ENCODE measurements at places on chromosomes 7 and 10.

DNA sequence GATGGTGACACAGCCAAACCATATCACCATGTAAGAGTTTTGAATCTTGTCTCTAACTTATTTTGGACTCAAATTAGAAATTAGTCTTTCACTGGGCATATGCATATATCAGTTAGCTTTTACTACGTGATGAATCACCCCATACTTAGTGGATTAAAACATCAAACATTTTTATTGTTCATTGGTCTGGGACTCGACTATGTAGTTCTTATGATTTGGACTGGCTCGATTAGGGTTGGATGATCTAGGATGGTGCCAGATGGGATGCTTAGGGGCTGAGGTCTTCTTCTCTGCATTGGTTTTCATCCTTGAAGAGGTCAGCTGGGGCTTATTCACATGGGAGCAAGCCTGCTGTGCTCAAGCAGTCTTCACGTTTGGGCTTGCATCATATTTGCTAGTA, 264.9 kb downstream of the EXOC4 start:
- DNase-seq = no peak

GRCh38 chr10:58350619-58351323, 16.0 kb downstream of the UBE2D1 start:
- DNase-seq = no peak

- no peak for DNase-seq
Measured at GRCh38 chr7:135942614-135943013, 34.5 kb downstream of the MTPN start.

DNA sequence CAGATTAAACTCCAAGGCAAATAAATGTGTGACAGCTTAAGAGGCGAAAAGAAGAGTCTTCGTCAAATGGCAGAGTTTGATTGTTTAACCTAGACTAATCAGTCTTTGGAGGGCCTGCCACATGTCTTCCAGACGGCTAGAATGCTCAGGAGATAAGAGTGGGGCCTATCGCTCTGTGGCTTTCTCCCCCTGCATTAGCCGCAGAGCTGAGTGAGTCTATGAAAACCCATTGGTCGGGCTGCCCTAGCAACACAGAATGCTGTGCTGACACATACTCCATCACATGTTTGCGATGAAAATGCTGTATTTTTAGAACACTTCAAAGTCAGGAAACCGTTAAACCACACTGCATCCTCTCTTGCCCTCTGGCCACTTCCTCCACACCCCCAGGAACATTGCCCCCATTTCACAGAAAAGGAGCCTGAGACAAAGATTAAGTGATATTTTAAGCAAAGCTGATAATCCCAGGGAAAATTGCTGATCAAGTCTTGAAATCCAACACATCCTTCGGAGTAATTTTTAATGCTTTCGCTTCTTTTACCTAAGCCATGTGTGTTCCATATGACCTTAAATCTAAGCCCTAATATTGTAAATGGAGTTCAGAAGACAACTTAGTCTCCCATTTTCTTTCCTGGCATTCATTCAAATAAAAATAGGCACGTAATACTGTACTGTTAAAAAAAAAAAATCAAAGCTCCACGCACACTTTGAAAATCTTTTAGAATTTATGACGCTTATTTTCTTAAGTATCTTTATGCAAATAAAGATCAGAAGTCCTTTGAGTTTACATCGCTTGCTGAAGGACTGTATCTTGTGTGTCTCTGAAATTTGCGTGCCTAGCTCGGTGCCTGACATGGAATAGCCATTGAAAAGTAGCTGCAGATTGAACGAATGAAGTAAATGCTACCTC, 161.2 kb downstream of the CELF2 start:
- DNase-seq = peak; percentile 93

GRCh38 chr7:129804890-129805719, 147.7 kb downstream of the UBE2H start:
- no peak for DNase-seq

- no peak for DNase-seq
Measured at GRCh38 chr7:16719699-16720098, 33.9 kb upstream of the TSPAN13 start.

- DNase-seq = no peak
Measured at GRCh38 chr7:75789361-75789924, 17.4 kb upstream of the CCL26 start.

GRCh38 chr7:83613232-83613631, 35.7 kb downstream of the SEMA3E start:
- DNase-seq = no peak

DNA sequence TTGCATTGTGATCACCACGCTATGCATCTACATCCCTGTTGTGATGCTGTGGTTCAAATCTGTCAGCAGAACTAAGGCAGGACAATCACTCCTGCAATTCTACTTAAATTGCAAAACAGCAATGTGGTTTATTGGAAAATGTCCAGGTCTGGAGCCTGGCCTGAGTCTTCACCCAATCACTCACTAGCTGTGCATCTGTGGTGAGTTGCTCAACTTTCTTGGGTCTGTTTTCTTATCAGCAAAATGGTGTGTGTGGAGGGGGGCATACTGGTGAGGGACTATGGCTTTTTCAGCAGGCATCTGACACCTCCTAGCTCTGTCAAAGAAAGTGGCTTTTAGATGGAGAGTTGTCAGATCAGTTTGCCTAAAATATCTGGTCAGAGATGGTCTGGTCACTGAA, 108.3 kb upstream of the FEZF1 start:
- no peak for DNase-seq

DNA sequence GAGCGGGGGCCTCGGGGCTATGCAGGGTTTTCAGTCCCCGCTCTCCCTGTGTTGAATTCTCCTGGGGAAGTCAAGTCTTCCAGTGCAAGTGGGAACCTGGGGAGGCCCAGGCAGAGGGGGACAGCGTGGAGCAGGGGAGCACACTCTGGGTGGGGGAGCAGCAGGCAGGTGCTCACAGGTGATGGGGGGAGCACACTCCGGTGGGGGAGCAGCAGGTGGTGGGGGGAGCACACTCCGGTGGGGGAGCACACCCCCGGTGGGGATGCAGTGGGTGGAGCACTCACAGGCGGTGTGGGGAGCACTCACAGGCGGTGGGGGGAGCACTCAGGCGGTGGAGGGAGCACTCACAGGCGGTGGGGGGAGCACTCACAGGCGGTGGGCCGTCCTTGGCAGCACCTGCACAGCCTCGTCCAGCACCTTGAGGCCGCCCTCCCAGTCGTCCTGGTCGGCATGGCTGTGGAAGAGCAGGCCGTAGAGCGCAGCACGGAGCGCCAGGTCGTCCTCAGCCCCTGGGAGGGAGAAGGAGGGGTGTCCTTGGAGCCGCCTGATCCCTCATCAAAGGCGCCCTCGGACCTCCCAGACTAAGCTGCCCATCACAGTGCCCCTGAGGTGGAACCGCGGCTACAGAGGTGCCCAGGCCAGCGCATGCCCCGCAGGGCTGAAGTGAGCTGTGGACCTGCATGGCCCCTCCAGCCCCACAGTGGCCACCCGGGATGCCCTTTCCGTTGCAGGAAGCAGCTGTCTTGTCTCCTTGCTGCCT, 56.7 kb downstream of the CFAP46 start:
- DNase-seq = no peak

DNA sequence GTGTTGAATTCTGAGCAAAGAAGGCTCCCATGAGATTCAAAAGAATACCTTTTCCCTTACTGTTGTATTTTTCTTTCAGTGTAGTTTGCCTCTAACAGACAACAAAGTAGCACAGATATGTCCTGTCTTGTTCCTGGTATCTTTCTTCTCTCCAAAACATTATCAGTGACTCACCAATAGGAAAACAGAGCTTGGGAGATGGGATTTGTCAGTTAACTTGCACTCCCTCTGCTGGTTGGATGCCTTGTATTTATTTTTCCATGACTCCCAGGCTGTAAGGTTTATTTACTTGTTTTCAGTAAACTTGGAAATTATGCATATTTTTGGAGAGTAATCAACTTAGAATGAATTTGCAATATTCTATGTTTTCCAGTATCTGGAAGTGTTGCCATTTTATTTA, 129.7 kb downstream of the SAMD9 start:
- DNase-seq = no peak

GRCh38 chr7:74656837-74657691, 454 bp upstream of the GTF2I start:
- DNase-seq = peak; percentile 99

GRCh38 chr7:132495936-132496335, 80.3 kb downstream of the PLXNA4 start:
- DNase-seq = no peak

- no peak for DNase-seq
Measured at GRCh38 chr10:131280101-131280500, 31.4 kb downstream of the TCERG1L start.

DNA sequence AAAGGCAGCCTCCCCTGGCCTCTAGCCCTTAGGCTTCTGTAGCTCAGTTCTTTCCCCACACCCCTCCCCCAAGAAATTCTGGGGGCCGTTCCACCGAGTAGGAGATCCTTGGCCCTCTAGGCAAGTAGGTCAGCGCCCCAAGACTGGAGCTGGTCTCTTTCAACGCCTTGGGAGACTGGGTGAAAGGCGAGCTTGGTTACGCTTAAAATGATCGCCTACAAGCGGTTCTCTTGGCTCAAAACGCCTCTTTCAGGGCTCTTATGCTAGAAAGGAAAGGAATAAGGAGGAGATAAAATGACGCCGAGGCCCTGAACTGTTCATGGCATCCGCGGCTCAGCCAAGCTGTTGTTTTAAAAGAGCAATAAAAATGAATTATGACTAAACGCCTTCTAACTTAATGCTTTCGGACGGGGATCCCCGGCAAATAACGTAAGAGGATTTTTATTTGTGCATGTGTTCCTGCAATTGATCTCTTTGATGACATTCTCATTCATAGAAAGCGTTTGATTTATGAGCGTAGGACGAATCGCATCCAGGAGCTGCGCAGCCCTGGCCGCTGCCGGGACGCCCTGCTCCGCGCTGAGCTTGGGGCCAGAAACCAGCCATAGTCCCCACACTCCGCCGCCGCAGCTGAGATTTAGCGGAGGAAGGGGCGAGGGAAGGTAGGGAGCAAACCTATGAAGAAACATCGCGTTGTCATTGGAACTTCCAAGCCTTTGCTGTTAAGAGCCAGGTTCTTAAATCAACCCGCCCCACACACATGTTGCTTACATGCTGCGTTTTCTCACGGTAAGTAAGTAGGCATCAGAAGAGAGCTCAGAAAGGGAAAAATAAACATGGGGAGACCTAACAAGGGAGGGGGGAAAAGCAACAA, 3.0 kb upstream of the HOXA1 start:
- DNase-seq = no peak

DNA sequence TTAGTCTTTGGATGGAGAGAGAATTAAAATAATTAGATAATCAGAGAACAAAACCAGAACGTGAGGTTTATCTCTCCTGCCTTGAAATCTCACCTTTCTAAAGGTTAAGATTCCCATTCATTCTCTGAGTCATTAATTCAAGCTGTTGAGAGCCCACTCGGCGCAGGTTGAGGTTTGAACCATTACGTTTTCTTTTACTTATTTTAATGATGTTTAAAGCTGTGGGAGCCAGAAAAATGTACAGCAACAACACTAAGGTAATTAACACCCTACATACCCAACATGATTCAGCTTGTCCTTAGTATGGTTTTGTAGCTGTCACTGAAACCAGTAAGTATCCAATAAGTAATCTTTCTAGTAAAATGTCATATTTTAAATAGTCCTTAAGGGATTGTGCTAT, 153.0 kb upstream of the ANK3 start:
- no peak for DNase-seq

DNA sequence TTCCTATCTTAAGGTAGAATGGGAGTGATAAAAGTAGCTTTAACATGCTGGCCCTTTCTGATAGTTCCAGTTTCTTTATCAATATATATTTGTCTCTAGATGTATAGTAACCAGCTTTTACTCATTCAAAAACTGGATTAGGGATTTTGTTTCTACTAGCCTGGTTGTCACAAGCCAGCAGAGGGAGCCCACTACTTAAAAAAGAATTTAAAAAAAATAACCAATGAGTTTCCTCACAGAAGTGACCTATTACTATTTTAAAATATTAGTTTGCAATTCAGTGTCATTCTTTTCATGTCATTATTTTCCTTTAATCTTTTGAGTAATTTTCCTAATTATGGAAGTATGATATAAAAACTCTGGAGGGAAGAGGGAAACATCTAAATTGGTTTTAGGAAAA, 142.1 kb downstream of the PHTF2 start:
- peak; percentile 25 for DNase-seq

GRCh38 chr7:108322925-108323832, 133.1 kb downstream of the NRCAM start:
- no peak for DNase-seq

GRCh38 chr7:111210996-111211395, 120.1 kb downstream of the LRRN3 start:
- DNase-seq = no peak

DNA sequence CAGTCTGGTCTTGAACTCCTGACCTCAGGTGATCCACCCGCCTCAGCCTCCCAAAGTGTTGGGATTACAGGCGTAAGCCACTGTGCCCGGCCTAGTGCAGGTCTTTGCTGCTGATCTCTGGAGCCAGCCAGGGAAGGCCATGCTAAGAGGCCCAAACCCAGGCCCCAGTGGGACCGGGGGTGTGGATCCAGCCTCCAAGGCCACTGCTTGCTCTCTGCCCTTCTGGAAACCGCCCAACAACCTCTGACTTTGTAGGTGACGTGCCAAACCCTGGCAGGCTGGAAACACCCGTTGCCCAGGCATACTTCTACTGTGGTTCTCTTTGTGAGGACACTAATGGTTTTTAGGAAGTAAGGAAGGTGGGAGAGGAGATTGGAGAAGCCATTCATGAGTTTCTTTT, 83.5 kb upstream of the GNA12 start:
- DNase-seq = no peak

GRCh38 chr10:99172128-99172738, 63.4 kb downstream of the HPSE2 start:
- DNase-seq = no peak

- no peak for DNase-seq
Measured at GRCh38 chr10:59854571-59854970, 51.8 kb downstream of the CCDC6 start.

DNA sequence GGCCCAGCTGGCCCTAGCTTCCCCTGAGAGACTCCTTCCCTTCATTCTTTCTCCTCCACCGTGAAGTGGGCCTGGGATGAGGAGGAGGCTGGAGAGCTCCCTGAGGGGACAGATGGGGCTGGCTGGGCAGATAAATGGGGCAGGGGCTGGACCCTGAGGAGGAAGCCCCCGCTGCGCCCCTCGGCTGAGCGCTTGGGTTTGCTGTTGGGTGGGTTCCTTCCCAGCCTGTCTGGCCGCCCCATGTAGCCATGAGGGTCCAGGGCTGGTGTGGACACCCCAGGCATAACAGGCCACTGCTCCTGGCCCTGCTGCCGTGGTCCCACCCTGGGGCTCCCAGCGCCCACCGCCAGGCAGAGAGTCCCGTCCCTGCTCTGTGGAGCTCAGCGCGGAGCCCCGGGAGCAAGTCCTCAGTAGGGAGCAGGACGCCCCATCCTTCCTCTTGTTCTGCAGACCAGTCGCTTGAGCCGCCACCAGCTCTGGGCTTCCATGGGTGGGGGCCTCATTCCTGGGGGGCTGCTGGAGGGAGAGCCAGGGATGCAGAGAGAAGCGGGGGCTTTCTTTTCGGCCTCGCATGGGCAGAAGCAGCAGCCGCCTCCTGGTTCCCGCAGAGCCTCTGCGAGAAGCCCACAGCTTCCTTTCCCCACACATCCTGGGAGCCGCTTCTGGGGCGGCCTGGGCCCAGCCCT, 266.4 kb upstream of the TCERG1L start:
- DNase-seq = no peak

Measured in activated CD4-positive, alpha-beta T cell treated with anti-CD3 and anti-CD28 coated beads, Interleukin-2, amount 10 ng/mL, durations not matched to agents 7 days and 5 days (primary cell).